Esophagus squamous epithelium (tissue), 5 donors: ENCODE measurements at places on chromosomes 7 and 10. TPM values are rescaled to one million over a fixed set of nuclear protein-coding genes. Genes with fewer than 3 reads are reported as not detected.

ELOVL3 gene
- not detected for total RNA-seq

STARD3NL gene
- 22.1 TPM for total RNA-seq

PAPOLB gene
- total RNA-seq, result not detected

GRCh38 chr7:103123529-103123928 lies 25.4 kb downstream of the NAPEPLD start:
- DNase-seq, result no peak

DNA sequence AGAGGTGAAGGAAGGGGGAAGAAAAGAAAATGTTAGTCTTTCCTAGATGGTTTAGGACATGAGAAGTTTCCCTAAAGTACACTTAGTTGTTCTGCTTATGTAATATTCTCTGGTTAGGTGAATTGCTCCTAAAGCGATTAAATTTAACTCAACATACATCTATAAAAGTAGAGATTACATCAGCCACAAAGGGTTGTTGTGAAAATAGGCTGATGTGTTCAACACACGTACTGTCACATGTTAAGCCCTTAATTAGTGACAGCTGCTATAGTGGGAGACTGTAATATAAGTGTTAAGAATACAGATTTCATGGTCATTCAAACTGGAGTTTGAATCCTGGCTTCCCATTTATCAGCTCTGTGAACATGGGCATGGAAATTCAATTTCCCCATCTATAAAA lies 12.8 kb downstream of the HECTD2 start:
- DNase-seq, result no peak

GRCh38 chr10:96632974-96633710 lies 46.3 kb upstream of the TM9SF3 start:
- no peak for DNase-seq

GRCh38 chr7:132872034-132872433 lies 209.9 kb downstream of the CHCHD3 start:
- no peak for DNase-seq

DNA sequence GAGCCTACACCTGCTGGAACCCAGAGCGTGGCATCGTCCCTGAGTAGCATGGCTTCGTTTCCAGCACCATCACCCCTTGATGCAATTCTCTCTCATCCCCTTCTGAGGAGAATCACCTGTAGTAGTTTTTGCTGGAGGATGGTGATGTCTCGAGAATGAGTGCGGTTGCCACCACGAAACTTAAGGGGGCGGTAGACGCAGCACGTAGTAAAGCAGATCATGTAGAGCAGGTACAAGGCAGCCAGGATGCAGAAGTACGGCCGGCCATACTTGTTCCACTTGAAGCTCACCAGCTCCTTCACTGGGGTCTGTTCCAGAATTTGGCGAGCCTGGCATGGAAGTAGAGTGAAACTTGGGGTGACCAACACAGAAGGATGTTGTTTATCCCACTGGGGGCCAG lies 8.1 kb downstream of the TRPV5 start:
- DNase-seq, result no peak
